RPMI7951 (cell line): ENCODE measurements at places on chromosomes 16 and 17.

GRCh38 chr16:55900616-55901393 is 25.6 kb upstream of the CES5A start:
- no peak for DNase-seq

DNA sequence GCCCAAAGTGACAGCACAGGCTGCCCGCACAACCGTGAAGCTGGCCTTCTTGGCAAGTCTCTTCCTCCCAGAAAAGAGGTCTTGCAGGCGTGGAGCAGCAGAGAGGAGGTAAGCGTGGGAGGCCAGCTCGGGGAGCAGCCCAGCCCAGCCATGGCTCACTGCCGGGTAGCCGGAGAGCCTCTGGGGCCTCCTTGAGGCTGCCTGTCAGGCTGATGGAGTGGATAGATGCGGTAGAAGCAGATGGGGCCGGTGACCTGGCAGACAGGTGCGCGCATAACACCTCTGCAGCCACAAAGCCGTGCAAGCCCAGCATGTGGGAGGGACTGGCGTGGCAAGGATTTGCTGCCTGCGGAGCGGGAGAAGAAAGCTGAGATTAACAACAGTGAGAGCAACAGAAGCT is 17.1 kb upstream of the DOK4 start:
- DNase-seq = no peak

- peak; percentile 56 for DNase-seq
Measured at GRCh38 chr17:31248986-31249834, 47.8 kb downstream of the OMG start.

DNA sequence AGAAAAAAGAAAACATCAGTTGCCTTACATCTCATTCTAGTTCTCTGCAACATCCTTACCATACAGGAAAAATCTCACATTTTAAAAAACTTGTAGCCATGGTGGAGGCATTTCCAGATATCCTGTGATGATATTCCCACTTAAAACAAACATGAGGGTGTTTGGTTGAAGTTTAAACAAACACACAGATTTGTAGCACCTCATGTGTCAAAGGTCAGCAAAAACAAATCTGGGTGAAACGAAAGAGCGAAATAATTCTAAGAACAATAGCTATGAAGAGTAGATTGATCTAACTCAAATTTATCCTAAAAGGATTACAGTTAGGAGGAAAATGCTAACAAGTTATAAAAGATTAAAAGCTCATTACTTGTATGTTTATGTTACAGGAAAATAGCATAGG is 83.1 kb upstream of the IRX5 start:
- no peak for DNase-seq

DNA sequence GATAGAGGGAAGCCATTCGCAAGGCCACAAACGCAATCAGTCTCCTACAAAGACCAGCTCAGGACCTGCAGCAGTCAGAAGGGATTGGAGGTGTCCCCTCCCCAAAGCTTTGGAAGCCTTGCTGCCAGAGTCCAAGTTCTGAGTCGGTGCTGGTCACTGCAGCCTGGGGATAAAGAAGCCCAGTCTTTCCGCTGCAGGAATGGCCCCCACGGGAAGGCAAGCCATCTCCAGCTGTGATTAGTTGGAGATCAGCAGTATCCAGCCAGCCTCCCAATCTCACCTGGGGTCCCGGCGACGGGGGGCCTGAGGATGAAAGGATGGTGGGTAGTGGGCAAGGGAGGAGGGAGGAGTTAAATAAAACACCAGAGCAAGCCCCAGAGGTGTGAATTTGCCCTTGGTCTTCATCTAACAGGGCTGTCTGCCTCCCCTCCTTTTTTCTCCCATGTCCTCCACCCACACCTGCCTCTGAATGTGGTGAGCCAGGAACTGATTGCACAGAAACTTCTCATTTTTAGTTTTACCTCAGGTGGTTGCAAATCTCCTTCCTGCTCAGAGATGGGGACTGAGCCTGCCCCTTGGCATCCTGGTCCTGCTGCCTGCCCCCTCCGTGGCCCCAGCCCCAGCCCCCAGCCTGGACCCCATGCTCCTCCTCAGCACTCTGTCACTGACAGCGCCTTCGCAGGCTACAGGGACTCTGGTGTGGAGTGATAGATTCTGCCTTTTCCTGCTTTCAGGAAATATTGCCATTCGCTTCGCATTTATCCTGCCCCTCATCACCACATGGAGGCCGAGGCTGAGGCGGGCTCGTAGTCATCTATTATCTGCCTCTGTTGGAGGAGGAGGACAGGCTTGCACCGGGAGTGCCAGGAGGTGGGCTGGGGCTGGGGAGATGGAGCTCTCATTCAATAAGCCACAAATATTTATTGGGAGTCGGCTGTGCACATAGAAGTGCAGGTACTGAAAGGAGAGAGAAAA is 262.9 kb upstream of the SDK2 start:
- DNase-seq = no peak

- DNase-seq = no peak
Measured at GRCh38 chr16:8943966-8944759, 19.5 kb downstream of the USP7 start.

GRCh38 chr17:58317421-58318064 is 11.1 kb downstream of the TSPOAP1 start:
- DNase-seq = peak; percentile 77

GRCh38 chr17:78341559-78342448 is 18.1 kb downstream of the SOCS3 start:
- peak; percentile 77 for DNase-seq

- DNase-seq = no peak
Measured at GRCh38 chr17:81404558-81405165, 9.4 kb downstream of the BAHCC1 start.

DNA sequence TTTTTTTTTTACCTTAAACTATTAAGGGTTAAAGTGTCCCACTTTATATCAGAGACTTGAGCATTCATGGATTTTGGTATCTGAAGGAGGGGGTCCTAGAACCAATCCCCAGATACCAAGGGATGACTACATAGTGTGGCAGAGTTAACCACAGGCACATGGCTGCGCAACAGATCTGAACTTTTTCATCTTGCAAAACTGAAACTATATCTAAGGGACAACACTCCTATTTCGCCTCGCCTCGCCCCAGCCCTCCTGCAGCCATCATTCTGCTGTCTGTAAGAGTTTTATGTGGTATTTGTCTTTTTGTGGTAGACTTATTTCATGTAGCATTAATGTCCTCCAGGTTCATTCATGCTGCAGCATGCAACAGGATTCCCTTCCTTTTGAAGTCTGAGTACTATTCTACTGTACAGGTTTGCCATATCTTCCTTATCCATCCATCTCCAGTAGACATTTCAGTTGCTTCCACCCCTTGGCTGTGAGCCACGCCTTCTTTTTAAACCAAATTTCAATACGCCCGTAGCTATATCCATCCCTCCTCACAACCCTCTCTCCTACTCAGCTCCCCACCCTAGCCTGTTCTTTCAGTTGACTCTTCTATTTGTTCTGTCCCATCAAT is 53.2 kb downstream of the AMFR start:
- DNase-seq = no peak

DNA sequence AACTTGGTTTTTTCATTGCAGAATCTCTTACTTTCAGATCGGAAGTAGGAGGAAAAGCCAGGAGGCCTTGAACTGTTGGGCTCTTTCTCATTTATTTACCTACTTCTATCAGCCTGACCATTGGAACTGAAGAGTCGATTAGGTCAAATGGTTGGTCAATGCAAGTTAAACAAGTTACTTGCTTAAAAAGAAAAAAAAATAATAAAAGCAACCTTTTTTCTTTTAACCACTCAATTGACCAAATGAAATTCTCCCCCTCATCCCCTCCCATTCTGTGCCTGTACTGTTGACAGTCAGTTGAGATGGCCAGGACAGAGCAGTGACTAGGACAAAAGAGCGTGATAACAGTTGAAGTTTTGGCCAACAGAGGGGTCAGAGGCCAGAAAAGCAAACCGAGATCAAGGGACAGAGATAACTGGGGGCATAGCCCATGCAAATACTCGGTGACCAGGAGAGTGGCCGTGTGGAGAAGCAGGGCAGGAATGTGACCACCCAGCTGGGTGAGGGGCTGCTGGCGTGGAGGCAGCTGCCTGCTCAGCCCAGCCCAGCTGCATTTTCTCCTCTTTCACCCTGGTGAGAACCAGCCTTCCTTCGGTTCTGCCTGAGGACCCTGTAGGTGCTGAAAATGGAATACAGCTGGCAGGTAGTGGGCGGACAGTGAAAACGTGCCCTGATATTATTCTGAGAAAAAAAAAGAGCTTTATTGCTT is 72.2 kb downstream of the HS3ST3B1 start:
- DNase-seq = no peak

GRCh38 chr16:20735490-20735889 is 6.1 kb downstream of the THUMPD1 start:
- no peak for DNase-seq

GRCh38 chr17:35373984-35374765 is 754 bp upstream of the SLFN11 start:
- peak; percentile 61 for DNase-seq

DNA sequence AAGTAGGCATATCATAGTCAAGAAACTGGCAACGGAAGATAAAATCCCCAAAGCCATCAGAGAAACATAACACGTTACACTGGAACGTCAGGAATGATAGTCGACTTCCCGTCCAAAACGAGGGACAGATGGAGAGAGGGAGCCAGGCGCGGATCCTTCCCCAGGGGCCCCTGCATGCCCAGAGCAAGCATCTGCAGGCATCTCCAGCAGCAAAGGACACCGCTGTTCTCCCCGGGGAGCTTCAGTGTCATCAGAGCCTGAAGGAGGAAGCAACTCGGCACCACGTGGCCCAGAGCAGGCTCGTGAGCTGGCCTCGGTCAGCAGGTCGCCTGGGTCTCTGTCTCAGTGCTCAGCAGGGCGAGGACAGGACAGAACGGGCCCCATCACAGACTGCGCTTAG is 50.1 kb downstream of the LMF1 start:
- DNase-seq = no peak

- DNase-seq = no peak
Measured at GRCh38 chr16:84531671-84532111, 27.2 kb upstream of the MEAK7 start.

DNA sequence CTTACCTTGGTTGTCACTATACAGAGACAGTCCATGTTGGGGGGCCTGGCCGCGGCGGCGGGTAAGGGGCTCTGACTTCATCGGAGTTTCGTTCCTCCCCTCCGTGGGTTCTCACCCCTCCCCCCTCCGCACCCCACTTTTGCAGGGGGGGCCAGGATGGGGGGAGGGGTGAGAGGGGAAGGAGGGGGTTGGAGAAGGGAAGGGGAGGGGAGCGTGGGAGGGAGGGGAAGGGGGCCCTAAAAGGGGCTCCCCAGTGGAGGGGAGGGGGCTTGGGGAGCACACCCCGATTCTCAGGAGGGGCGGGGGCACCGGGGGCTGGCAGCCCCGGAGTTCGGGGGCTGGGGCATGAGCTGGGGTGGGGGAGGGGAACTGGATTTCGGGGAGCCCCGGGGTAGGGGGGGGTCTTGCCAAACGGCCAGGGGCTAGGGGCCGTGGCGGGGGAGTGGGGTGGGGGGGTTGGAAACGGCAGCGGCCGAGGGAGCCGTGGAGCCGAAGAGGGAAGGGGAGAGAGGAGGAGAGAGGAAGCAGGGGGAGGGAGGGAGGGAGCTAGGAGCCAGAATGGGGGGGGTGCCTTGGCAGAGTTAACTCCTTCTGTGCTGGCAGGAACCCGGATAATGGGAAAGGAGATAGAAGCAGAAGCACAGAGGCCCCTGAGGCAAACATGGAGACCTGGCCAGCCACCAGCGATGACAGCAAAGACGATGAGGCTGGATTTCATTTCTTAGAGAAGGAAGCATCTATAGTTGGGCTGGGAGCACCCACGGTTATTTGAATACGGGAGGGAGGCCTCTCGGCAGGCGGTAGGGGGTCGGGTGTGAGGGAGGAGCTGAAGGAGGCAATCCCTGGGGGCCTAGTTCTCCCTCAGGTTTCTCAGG is 2.3 kb downstream of the DLG4 start:
- peak; percentile 72 for DNase-seq

- no peak for DNase-seq
Measured at GRCh38 chr16:23317751-23318150, 15.6 kb downstream of the SCNN1B start.

GRCh38 chr16:77077256-77077922 is 113.6 kb upstream of the MON1B start:
- DNase-seq = no peak

- DNase-seq = peak; percentile 34
Measured at GRCh38 chr16:89491238-89491869, 993 bp upstream of the ANKRD11 start.

DNA sequence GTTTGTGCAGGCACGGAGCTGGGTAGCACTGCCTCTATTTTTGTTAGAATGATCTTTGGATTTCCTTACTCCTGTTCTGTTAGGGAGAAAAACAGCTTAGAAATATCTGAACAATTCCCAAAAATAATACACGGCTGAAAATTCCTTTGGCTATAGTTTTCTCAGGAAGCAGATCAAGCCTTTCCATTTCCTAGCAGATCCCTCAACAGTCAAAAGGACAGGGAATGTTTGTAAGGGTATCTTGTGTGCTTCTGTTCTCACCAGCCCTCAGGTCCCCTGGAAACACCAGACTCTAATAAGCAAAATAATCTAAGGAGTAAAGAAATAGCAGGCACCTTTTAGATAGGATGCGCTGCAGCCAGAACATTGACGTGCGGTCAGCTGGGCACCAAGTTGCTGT is 30.5 kb upstream of the WSB1 start:
- no peak for DNase-seq

DNA sequence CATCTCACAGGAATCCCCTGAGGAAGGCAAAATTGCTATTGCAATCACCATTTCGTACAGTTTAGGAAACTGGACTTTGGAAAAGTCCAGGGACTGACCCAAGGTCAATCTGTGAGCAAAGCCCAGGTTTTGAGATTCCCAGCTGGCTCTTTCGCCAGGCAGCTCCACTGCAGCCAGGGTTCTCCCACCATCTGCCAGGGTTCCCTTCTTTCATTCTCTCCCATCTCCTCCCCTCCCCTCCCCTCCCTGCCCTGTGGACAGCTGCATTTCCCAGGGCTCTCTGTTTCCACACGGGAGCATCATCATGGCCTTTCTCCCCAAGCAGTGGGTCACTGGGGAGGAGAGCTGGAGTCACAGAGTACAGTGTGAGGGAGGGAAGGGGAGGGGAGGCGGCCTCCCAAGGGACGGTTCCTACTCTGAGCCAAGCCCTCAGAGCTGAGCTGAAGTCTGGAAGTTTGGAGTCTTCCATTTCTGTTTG is 11.9 kb upstream of the GSDMA start:
- no peak for DNase-seq

DNA sequence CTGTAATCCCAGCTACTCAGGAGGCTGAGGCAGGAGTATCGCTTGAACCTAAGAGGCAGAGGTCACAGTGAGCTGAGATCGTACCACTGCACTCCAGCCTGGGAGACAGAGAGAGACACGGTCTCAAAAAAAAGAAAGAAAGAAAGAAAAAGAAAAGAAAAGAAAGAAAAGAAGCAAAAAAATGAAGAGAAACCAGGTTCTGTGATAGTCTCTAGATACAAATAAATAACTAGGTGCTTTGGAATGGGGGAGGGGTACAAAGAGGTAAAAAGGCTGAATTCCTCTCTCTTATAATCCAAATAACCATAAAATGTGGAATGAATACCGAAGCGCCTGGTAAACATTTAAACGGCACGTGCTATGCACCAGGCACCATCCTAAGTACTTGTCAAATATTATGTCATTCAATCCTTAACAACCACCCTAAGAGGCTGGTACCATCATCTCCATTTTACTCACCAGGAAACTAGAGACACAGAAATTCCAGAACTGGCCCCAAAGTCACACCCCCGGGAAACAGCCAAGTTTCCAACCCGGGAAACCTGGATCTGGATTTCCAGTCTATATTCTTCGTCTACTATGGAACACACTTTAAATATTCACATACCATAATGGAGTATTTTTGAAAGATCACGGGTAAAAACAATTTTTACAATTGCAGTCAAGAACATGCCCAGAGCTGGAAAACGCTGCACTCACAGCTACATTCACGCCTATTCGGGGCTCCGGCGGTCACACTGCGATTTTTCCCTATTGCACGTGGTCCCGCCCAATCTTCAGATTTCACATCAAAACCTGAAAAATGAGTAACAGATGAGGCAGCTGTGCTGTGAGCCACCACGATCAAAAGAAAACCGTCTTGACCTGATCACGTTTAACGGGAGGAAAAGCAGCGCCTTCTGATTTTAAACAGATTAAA is 10.5 kb downstream of the NXN start:
- no peak for DNase-seq
